ENCODE measurements at places on chromosomes 4 and X.

DNA sequence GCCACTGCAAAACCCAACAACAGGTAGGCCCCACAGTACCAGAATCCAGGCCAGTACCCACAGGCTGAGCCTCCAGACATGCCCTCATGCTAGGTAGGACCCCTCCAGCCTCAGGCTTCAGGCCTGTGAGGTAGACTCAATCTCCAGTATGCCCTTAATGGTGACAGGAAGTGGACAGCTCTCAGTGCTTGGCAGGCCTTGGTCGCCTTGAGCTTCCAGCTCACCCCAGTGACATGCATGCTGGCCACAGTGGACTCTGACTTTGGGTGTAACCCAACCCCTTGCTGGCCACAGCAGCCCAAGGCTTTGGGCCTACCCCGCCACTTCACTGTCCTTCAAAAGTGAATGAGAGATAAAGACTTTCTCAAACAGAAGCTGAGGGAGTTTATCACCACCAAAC is 324.2 kb downstream of the ANTXR2 start:
- DNase-seq, result no peak

- no peak for DNase-seq
Measured at GRCh38 chr4:146179784-146180370, 4.4 kb downstream of the LSM6 start.

- DNase-seq, result no peak
Measured at GRCh38 chr4:161650812-161651211, 513.0 kb downstream of the FSTL5 start.

DNA sequence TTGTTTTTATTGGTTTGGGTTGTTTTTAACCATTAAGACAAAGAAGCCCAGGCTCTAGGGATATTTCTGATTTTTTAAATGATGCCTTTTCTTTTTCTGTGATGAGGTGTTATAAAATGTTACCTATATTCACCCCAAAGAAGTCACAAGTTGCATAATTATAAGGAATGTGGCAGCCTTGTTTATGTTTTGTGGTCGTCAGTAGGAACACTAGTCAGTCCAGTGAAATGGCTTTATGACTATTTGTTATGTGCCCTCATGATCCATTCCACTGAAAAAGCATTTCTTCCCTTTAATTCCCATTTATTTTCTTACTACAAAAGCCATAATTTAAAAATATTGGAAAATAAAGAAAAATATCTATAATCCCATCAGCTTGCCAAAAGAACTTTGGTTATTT is 34.4 kb downstream of the CC2D2A start:
- DNase-seq, result no peak

- peak; percentile 2 for DNase-seq
Measured at GRCh38 chrX:9785254-9785943, 830 bp upstream of the SHROOM2 start.

- no peak for DNase-seq
Measured at GRCh38 chr4:23837371-23837770, 52.5 kb downstream of the PPARGC1A start.

DNA sequence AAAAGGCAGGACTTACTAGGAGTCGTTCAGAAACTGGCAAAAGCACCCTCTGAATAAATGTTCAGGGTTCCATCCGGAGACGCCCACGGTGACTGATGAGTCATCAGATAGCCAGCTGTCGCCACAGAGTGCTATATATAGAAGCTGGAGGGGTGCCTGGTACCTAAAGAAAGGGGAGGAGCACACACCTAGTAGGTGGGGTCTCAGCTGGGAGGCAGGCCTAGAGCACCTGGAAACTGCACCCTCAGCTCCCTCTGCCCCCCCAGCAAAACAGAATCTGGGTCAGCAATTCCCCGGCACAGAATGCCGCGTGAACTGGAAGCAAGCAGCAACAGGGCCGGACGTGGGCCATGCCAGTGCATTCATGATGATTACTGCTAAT is 242.0 kb downstream of the BCOR start:
- peak; percentile 13 for DNase-seq

All from epithelial cell of esophagus (primary cell).